ENCODE measurements at places on chromosomes 1 and 21. TPM values are rescaled to one million over a fixed set of nuclear protein-coding genes. Genes with fewer than 3 reads are reported as not detected.
A peak's percentile ranks its signal among the peaks of the same experiment; 100 is the strongest.

GRCh38 chr1:68129536-68130250 lies 79.3 kb upstream of the DIRAS3 start:
- DNase-seq: no peak

The GIPC2 gene
- not detected for total RNA-seq

The HSF2BP gene
- 1.0 TPM for total RNA-seq

DNA sequence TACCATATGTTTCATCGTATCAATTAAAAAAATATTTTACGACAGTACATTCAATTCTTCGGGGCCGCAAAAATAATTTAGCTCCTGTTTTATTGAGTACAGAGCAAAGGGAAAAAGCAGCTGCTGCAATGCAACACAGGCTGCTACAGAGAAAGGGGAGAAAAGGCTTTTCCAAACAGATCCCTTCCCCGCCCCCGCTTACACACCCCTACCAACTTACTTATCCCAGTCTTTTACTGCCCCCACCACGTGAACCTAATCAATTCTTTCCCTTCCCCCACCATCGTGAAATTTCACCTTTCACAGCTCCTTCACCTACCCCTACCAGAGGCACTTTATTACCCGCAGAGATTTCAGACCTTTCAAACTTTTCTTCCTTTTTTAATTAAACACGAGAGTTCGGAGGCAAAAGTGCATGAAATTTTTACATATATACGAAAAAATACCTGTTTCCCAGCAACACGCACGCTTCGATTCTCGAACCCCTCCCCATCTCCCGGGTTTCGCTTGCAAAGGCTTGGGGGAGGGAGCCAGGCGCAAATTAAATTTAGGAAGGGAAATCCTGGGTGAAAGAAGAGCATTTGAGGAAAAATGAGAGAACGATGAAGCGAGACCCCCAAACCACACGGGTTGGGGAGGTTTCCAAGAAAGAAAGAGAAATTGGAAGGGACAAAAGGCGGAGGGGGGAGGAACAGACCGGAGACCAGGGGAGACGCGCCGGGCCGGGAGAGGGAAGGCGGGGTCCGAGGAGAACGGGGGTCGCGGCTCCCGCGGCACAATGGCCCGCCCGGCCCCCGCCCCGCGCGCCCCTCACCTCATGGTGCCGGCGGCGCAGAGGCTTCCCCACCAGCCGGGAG lies 823 bp downstream of the ENAH start:
- peak; percentile 43 for DNase-seq

DNA sequence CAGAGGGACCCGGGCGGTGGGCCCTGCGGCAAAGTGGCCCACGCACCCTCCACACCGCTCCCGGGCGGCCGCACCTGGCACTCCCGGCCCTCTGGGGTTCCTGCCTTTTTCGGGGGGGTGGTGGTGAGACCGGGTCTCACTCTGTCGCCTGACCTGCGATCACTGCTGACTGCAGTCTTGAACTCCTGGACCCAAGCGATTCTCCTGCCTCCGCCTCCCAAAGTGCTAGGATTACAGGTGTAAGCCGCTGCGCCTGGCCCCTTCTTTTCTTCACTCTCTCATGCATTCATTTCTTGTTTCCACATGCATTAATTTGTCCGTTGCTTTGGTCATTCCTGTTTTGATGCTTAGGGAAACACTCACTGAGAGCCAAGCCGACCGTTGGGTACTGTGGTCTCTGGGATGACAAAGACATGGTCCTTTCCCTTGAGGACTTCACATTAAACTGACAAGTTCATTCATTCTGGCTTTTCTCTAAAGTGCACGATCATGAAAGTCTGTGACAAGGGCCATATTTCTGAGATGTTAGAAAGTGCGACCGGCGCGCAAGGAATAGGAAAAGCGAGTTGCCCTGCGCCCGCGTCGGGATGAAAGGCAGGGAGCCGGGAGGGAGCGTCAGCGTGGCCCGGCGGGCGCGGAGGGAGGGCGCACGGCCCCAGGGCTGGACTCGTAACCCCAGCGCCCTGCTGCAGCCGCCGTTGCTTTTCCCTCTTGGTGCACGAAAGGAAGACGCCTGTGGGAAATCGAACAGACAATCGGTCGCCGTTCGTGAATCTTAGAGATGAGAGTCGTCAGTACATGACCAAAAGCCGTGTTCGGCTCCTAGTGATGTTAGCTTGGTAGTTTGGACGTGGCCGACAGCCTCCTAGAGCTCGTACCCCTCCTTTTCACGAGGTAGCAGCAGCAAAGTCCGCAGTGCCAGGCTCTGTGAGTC lies 1.0 kb upstream of the MCOLN2 start:
- DNase-seq: peak; percentile 40

GRCh38 chr1:154714638-154715037 lies 106.7 kb upstream of the ADAR start:
- no peak for DNase-seq

Measured in glutamatergic neuron (in vitro differentiated cells).